ENCODE measurements at places on chromosomes 5 and 9.
A peak's percentile ranks its signal among the peaks of the same experiment; 100 is the strongest.

DNA sequence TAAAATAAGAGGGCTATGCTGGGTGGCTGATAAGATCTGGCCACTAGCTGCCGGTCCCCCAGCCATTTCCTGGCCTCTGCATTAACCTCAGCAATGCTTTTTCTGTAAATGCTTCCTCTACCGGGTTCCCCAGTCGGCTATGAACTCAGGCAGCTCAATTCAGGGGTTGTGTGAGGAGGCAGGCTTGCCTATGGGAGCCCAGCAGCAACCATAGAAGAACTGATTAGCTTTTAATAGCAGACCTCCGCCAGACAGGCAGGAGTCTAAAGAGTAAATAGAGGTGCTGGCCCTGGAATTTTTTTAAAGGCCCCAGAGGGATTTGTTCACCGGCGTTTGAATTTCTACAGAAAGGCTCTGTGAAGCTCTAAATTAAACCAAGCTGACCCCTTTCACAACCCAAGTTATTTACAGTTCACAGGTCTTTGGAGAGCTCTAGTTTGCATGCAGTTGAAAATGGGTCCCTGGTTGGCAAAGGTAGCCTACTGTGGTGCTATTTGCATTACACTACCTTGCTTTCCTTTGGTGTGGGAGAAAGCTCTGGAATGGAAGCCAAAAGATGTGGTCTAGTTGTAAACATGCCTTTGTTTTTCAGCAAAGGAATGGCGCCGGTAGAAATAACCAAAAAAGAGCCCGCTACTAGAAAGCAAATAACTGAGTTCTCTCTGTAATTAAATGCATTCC lies 289.7 kb upstream of the SEMA6A start:
- peak; percentile 65 for DNase-seq

GRCh38 chr5:148986636-148987035 lies 76.2 kb downstream of the SH3TC2 start:
- no peak for DNase-seq

DNA sequence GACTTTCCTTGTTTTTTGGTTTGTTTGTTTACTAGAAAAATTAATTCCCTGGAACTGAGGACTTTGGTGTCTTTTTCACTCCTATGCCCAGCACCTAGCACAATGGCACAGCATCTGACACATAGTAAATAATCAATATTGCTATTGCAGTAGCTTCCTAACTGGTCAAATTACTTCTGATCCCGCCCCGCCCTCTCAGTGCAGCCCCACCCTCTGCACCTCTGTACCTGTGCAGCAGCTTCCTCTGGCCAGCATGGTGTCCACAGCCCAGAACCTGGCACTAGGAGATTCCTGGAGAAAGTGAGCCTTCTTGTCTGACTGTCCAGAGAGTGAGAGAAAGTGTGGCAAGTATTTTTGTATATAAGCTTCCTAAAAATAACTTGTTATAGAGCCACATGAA lies 343.2 kb downstream of the ZNF608 start:
- DNase-seq: no peak

- DNase-seq: peak; percentile 79
Measured at GRCh38 chr9:20621471-20622329, 599 bp downstream of the MLLT3 start.

- no peak for DNase-seq
Measured at GRCh38 chr9:30928045-30928444, 1456.4 kb upstream of the ACO1 start.

GRCh38 chr5:125668884-125669283 lies 754.3 kb upstream of the GRAMD2B start:
- DNase-seq: no peak

DNA sequence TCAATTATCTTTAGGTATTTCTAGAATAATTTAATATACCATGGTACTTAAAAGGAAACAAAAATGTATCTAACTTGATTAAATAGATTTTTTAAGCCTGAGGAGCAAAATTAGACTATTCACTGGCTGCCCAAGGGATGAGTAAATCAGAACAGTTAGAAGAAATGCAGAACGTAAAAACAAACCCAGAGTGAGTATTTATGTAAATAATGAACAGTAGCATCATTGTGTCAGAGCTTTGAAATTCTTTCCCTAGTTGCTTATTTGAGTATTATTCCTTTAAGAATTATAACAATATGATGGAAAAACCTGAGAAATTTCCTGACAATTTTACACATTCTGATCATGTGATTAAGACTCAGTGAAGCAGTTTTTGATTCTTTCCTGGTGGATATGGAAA lies 200.9 kb downstream of the GDNF start:
- no peak for DNase-seq

- no peak for DNase-seq
Measured at GRCh38 chr5:9473624-9474023, 72.3 kb downstream of the SEMA5A start.

- peak; percentile 70 for DNase-seq
Measured at GRCh38 chr5:161847941-161848391, at the start of gene GABRA1. TSS of gene GABRA1 (plus strand) at chr5:161848120. CDS start at chr5:161850811, 2,691 bp downstream.

- no peak for DNase-seq
Measured at GRCh38 chr5:135095052-135095715, 61.2 kb upstream of the PITX1 start.

GRCh38 chr5:88688984-88689667 lies 193.9 kb downstream of the MEF2C start:
- no peak for DNase-seq

GRCh38 chr5:65480306-65480865 lies 1.3 kb downstream of the ADAMTS6 start:
- no peak for DNase-seq

- DNase-seq: no peak
Measured at GRCh38 chr5:54738973-54739367, 221.4 kb downstream of the SNX18 start.

GRCh38 chr5:37665272-37665671 lies 174.6 kb downstream of the GDNF start:
- DNase-seq: no peak

DNA sequence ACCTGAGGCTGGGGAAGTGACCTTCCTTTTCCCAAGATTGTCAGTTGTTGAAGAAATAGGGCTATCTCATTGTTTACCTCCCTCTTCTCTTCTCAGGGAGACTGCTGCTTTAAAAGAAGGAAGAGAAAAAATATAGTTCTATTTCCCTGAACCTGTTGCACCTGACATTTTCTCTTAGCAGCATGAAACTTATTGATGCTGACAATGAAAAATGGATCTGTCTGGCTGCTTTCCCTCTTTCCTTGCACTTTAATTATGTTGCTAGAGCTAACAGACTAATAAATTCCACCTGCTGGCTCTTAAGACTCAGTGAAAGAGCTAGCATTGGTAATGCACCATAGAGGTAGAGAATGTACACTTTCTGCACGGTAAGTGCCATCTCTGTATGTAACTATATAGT lies 6.2 kb upstream of the CKMT2 start:
- DNase-seq: no peak

DNA sequence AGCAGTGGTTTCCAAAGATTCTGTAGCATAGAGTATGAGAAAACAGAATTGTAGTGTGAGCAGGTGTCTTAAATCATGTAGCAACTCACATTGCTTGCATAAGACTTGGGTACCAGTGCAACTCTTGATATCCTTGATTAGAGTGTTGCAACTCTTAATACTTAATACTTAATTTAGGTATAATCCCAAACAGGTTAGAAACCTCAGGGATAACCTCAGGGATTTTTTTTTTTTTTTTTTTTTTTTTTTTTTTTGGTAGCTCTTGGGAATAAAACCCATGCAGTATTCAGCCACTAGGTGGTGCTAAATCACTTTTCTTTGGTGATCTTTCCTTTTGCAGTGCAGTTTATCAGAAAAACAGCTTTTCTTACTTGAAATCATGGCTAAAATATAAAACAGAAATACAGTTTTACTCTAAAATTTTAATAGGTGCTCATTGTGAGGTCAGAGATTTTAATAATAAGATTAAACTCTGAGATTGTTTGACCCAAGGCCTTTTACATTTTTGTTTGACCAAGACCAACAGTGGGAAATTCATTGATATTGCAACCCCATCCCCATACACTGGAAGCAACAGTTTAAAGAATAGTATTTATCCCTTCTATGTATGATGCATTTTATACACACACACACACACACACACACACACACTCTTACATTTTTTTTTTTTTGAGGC lies 55.3 kb downstream of the ERAP1 start:
- DNase-seq: no peak

DNA sequence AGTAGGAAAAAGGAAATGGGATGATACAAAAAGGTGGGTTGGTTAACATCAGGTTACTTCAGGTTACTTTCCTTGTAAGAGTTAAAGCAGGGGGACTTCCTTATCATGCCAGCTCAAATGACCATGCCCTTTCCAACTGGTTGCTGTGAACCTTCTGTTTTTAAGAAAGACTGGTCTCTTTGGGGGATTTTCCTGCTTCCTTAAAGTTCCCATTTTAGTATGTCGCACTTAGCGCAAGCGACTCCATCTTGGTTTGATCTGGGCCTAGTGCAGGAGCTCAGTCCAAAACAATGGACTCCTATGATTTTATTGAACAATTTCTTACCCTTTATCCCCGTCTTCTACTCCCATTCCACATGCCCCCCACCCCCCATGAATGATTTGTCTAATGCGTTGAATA lies 169.8 kb downstream of the INSYN2B start:
- DNase-seq: no peak

Data from ecto neural progenitor cell (in vitro differentiated cells).